ENCODE measurements at places on chromosomes 5 and 9. TPM values are rescaled to one million over a fixed set of nuclear protein-coding genes. Genes with fewer than 3 reads are reported as not detected.

Gene SCGB3A2
- not detected for total RNA-seq

Gene ALDOB
- total RNA-seq, result 4.7 TPM

Gene PCDHGC5
- 1.1 TPM for total RNA-seq

Gene TOR1B
- 16.7 TPM for total RNA-seq

Gene INSYN2B
- total RNA-seq, result 0.84 TPM

Gene CCDC183
- total RNA-seq, result 0.71 TPM

Gene ENTPD2
- not detected for total RNA-seq

Gene TAF9
- 62.1 TPM for total RNA-seq

Gene IRX4
- total RNA-seq, result not detected

Gene MEIKIN
- 1.0 TPM for total RNA-seq

Gene SOHLH1
- total RNA-seq, result not detected

Gene C5
- total RNA-seq, result 2.1 TPM

Gene PCDHGA4
- 4.7 TPM for total RNA-seq
